ENCODE measurements at places on chromosomes 4 and X.

DNA sequence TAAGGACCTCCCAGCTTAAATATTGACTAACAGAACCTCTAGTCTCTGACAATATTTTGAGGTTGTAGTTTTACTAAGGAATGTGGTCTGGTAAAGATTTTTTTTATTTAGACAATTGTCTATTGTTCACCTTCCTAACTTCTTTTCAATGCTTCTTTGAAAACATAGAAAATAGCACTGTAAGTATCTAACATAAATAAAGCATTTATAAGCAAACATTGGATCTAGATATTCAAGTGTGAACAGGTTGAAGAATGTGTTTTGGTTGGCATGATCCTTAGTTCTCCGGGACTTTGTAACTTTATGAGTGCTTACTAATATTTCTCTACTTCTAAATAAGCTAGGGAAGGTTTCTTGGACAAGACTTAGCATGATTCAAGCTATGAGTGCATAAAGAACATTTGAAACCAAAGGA is 285.4 kb upstream of the ARSJ start:
- no peak for DNase-seq

DNA sequence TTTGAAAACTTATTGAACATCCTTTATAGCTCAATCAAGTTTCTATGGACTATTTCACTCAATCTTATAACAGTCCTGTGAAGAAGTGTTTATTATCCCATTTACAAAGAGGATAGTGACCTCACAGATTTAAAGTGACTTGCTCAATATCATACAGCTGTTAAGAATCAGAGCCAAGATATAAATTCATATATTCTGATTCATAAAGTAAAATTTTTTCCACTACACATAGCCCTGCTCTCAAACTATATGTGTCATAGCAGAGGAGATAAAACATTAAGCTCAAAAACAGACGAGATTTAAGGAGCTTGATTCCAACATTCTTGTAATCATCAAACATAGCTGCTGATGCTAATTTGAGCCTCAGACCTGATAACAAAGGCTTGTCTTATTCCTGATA is 226.8 kb downstream of the CAMK2D start:
- DNase-seq = no peak

- DNase-seq = no peak
These were observed 20.5 kb upstream of the TSR2 start for GRCh38 chrX:54419559-54420302.

DNA sequence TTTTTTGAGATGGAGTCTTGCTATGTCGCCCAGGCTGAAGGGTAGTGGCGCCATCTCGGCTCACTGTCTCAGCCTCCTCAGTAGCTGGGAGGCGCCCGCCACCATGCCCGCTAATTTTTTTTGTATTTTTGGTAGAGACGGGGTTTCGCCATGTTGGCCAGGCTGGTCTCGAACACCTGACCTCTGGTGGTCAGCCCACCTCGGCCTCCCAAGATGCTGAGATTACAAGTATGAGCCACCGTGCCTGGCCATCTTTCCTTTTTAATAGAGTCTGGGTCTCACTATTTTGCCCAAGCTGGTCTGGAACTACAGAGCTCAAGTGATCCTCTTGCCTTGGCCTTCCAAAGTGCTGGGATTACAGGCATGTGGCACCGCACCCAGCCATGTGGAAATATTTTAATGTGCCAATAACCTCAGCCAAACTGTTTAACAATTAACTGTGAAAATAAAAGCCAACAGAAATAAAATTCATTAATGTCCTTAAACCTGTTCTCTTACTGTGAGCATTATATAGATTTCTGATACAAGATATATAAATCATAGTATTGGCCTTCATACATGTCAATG is 16.3 kb downstream of the PDS5A start:
- no peak for DNase-seq

GRCh38 chrX:38363046-38363445 is 10.6 kb downstream of the OTC start:
- no peak for DNase-seq

DNA sequence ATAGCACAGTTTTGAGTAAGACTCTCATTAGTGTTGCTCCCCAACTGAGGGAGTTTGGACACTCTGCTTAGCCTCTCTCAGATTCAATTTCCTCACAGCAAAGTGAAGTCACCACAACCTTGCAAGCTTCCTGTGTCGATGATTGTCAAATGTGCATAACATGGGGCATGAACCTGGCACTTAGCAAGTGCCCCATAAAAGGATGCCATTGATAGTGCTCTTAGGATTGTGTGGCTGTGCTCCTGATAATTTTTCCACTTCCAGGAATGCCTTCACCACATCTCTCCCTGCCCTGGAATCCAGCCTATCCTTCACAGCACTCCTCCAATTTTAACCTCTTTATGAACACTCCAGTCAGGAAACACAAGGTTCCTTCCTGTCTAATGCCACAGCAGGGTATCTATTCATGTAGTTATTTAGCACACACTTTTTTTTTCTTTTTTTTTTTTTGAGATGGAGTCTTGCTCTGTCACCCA is 309.4 kb downstream of the PPP3CA start:
- no peak for DNase-seq

GRCh38 chr4:185710487-185710995 is 101.5 kb downstream of the SORBS2 start:
- no peak for DNase-seq

- DNase-seq = no peak
These were observed 55.6 kb downstream of the CYLC1 start for GRCh38 chrX:83916525-83916924.

GRCh38 chr4:37447886-37448285 is 203.3 kb downstream of the NWD2 start:
- DNase-seq = no peak

- no peak for DNase-seq
These were observed 115.5 kb downstream of the SOX3 start for GRCh38 chrX:140389331-140389730.

GRCh38 chr4:163672751-163673150 is 178.3 kb downstream of the TMA16 start:
- no peak for DNase-seq

GRCh38 chrX:124467202-124467601 is 120.8 kb downstream of the SH2D1A start:
- no peak for DNase-seq

- no peak for DNase-seq
These were observed 109.0 kb upstream of the RAPGEF2 start for GRCh38 chr4:158993891-158994290.

GRCh38 chrX:154850957-154851611 is 16.6 kb upstream of the SMIM9 start:
- DNase-seq = no peak
